ENCODE measurements at places on chromosomes 3 and 15. TPM values are rescaled to one million over a fixed set of nuclear protein-coding genes. Genes with fewer than 3 reads are reported as not detected.

The MINAR1 gene
- 0.29 TPM for polyA plus RNA-seq

The CD200R1 gene
- polyA plus RNA-seq: 2.2 TPM

The BLM gene
- 3.6 TPM for polyA plus RNA-seq

The CHRM5 gene
- polyA plus RNA-seq: not detected

The POPDC2 gene
- 1.4 TPM for polyA plus RNA-seq

The CASR gene
- polyA plus RNA-seq: not detected

The CLCN2 gene
- polyA plus RNA-seq: 3.1 TPM

The SLC12A1 gene
- not detected for polyA plus RNA-seq

The ARHGEF26 gene
- polyA plus RNA-seq: 7.1 TPM

The COL8A1 gene
- 0.84 TPM for polyA plus RNA-seq

The PLSCR5 gene
- polyA plus RNA-seq: not detected

The SLC22A13 gene
- 0.53 TPM for polyA plus RNA-seq

The ZMYND10 gene
- 0.35 TPM for polyA plus RNA-seq

The WNT5A gene
- polyA plus RNA-seq: 11.1 TPM

The STARD5 gene
- 17.2 TPM for polyA plus RNA-seq

The NEIL1 gene
- 13.2 TPM for polyA plus RNA-seq

The SLC28A1 gene
- 0.08 TPM for polyA plus RNA-seq

The GOLGA8J gene
- not detected for polyA plus RNA-seq

The SKIL gene
- 9.5 TPM for polyA plus RNA-seq

The EAF2 gene
- 3.8 TPM for polyA plus RNA-seq

The CCDC80 gene
- polyA plus RNA-seq: 3.3 TPM

The GCSAM gene
- 0.66 TPM for polyA plus RNA-seq

The ZNF501 gene
- polyA plus RNA-seq: 0.53 TPM

The IQCF6 gene
- polyA plus RNA-seq: not detected

The PRICKLE2 gene
- 1.3 TPM for polyA plus RNA-seq

The BCHE gene
- polyA plus RNA-seq: 0.98 TPM

The GPX1 gene
- polyA plus RNA-seq: 245 TPM

The ISLR2 gene
- 0.10 TPM for polyA plus RNA-seq

The LRTM1 gene
- not detected for polyA plus RNA-seq

The LYZL4 gene
- not detected for polyA plus RNA-seq

The DNAH12 gene
- polyA plus RNA-seq: 0.24 TPM

The GABRR3 gene
- not detected for polyA plus RNA-seq

The ACSBG1 gene
- polyA plus RNA-seq: 0.11 TPM

The CCDC54 gene
- polyA plus RNA-seq: not detected

The NR2E3 gene
- polyA plus RNA-seq: 1.7 TPM

The GP5 gene
- polyA plus RNA-seq: 0.01 TPM

The NPAP1 gene
- polyA plus RNA-seq: under 0.01 TPM

The HLTF gene
- polyA plus RNA-seq: 1.7 TPM

The CHAC1 gene
- 70.9 TPM for polyA plus RNA-seq

The ABHD6 gene
- polyA plus RNA-seq: 4.3 TPM

The AHSG gene
- 0.06 TPM for polyA plus RNA-seq

The DZIP1L gene
- polyA plus RNA-seq: 2.3 TPM

The RPSA gene
- polyA plus RNA-seq: 1,509 TPM

The IL20RB gene
- polyA plus RNA-seq: 83.2 TPM

The SEMA3G gene
- polyA plus RNA-seq: 1.3 TPM

The LARP6 gene
- 3.2 TPM for polyA plus RNA-seq

The SAXO2 gene
- polyA plus RNA-seq: 2.3 TPM
